ENCODE measurements at places on chromosomes 4 and X.
A peak's percentile ranks its signal among the peaks of the same experiment; 100 is the strongest.

GRCh38 chr4:2954358-2955185 lies 8.6 kb downstream of the NOP14 start:
- DNase-seq = peak; percentile 42

DNA sequence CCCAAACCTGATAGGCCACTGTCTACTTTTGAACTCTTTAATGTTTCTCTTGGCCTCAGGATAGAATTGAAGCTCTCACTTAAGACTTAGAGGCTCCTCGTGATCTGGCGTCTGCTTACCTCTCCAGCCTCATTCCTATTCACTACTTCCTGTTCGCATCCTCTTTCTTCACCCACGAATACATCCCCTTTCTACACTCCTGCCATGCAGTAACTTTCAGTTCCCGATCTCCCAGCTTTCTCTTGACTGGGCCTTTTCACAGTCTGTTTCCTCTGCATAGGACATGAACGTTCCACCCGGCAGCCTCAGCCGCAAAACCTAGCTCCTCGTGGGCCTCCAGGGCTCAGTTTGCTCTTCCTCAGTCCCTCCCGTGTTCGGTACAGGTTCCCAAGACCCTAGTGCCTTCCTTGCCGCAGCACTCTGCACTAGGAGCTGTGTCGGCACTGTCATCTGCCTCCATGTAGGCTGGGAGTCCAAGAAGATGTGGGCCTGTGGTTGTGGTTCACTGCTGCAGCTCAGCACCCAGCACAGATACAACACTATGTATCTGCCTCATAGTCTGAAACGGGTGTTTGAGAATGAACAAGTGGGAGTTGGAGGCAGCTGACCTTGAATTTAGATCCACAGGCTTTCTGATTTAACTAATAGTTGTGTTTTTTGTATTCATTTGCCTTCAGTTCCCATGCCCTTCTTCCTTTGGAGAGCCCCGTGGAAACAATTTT lies 15.8 kb downstream of the RPL39 start:
- no peak for DNase-seq

DNA sequence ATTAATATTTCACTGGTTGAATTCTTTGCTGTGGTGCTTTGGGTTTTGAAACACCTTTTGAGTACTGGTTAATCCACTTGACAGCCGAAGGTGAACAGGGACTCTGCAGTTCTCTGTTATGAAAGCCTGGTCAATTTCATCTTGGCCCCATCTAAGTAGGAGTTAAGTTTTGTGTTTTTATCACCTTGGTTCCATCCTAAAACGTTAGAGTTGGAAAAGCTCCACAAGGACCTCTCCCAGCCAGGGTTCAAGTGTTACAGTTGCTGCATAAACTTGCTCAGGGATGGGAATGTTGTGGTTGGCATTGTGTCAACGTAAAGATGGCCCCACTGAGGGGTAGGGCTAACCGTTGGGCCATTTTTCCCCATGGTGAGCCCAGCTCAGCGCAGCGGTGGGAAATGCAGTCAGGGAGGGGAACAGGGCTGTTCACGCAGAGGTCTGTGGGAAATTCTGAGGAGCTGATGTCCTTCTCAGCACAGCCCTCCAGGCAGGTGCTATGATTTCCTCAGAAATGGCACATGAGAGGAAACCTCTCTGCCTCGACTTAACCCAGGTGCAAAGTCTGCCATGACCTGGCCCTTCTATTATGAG lies 188.7 kb downstream of the STIM2 start:
- no peak for DNase-seq

GRCh38 chr4:152258391-152258790 lies 277.5 kb downstream of the FBXW7 start:
- DNase-seq = no peak

DNA sequence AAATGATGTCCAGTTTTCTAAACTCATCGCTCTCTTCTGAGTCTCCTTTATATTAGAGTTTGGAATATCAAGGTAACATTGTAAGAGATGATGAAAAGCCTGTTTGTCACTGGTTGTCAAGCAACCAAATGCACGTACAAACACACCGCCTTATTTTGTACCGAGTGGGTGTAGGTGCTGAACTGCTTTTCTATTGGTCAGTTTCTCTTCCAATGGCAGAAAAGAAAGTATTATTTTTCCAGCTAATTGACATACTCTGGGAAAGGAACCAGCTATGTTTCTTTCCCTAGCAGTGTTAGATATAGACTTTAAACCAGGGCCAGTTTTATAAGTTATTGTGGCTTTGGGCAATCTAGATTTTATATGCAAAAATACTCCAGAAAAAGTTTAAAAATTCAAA lies 6.6 kb upstream of the PPM1K start:
- DNase-seq = peak; percentile 24
